ENCODE measurements at places on chromosomes 16 and 17.
A peak's percentile ranks its signal among the peaks of the same experiment; 100 is the strongest.

DNA sequence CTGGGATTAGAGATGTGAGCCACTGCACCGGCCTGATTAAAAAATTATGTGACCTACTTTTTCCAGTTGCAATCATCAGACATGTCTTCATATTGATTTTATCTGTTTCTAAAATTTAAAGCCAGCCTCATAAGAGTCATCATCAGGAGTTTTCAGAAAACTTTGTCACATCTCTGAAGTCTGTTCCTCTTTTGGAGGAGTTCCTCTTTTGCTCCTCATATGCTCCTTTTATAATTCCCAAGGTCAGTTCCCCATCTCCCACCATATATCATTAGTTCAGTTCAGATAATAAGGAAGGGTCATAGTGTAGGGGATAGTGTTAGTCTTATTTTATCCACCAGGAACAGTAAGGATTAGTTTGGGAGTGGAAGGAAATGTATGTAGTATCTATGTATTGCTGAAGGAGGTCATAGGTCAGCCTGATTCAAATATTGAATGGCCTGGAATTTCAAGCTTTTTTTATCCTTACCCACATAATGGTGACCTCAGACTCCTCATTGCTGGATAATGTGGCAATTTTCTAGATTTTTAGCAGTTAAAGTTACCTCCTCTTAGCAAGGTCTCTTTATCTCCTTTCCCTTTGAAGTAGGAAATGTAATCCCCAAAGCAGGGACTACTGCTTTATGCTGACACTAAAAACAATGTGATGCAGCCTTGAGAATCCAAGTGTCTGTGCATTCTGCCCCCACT, 13.8 kb upstream of the DUSP14 start:
- DNase-seq, result no peak

DNA sequence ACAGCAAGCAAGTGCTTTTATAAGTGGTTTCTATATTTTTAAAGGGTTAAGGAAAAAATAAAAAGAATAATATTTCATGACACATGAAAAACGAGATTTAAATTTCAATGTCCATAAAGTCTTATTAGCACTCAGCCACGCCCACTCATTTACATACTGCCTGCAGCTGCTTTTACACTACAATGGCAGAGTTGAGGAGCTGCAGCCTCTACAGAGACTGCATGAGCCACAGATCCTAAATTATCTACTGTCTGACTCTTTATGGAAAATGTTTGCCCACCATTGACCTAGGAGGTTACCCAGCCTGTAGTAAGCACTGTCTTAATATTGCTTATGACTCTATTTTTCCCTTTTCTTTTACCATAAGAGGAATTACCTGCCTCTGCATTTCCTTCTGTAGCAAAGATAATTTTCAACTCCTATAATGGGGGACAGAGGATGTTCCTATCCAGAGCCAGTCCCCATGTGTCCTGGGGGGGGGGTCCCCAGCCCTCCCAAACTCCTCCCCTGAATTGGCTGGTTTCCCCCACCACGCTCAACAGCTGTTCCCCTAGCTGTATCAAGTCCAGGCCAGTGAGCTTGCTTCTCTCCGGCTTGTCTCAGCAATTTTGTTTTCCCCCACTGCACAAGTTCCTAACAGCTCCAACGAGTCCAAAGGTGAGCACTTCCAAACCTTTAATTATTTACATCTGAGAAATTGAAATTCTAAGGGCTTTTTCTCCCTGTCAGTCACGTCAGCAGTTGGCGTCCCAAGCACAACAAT, 139.4 kb upstream of the ERCC4 start:
- DNase-seq, result no peak

DNA sequence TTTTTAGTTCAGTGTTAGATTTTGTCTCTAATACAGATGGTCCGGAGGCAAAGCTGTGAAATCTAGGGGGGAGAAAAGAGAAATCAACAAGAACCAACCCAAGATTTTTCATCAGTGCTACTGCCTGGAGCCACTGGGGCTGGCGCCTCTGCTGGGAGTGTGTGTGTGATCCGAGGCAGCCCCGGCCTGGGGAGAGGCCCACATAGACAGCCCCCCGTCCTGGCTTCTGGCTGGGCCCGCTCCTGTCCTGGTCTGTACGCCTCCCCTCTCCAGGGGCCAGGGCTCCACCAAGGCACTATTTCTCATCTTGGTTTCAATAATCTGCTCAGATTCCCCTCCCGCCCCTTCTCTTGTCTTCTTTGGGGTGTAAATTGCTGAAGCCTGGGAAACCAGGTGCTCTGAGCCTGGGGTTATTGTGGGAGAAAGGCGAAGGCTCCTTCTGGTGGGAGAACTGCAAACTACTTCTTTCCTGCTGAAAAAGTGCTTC, 7.8 kb downstream of the BAHCC1 start:
- peak; percentile 69 for DNase-seq

GRCh38 chr17:39167476-39167875, 1.5 kb upstream of the ARL5C start:
- no peak for DNase-seq

GRCh38 chr17:81869221-81870130, 1.7 kb downstream of the ARHGDIA start:
- DNase-seq, result peak; percentile 85

DNA sequence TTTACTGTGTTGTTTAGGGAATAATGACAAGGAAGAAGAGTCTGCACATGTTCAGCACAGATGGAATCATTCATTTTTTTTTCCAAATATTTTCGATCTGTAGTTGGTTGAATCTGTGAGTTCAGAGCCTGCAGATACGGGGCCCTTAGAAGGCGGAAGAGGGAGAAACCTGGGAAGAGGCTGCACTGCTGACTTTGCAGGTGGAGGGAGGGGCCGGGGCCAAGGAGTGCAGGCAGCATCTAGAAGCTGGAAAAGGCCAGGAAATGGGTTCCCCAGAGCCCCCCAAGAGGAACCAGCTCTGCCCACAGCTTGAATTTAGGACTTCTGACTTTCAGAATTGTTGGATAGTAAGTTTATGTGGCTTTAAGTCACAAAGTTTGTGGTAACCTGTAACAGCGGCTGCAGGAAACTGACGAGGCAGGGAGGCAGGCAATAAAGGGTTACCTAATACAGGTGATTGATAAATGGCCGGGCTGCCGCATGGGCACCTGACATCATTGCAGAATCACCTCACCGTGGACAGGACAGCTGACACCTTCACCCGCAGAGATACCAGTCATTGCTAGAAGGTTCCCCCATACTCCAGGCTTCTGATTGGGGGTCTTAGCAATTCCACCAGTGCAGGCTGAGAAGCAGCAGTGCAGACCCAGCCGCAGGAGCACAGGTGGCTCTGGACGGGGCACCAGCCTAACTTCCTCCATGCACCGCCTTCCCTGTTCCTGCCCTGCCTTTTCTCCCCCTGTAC, 181.3 kb downstream of the IRF8 start:
- no peak for DNase-seq

DNA sequence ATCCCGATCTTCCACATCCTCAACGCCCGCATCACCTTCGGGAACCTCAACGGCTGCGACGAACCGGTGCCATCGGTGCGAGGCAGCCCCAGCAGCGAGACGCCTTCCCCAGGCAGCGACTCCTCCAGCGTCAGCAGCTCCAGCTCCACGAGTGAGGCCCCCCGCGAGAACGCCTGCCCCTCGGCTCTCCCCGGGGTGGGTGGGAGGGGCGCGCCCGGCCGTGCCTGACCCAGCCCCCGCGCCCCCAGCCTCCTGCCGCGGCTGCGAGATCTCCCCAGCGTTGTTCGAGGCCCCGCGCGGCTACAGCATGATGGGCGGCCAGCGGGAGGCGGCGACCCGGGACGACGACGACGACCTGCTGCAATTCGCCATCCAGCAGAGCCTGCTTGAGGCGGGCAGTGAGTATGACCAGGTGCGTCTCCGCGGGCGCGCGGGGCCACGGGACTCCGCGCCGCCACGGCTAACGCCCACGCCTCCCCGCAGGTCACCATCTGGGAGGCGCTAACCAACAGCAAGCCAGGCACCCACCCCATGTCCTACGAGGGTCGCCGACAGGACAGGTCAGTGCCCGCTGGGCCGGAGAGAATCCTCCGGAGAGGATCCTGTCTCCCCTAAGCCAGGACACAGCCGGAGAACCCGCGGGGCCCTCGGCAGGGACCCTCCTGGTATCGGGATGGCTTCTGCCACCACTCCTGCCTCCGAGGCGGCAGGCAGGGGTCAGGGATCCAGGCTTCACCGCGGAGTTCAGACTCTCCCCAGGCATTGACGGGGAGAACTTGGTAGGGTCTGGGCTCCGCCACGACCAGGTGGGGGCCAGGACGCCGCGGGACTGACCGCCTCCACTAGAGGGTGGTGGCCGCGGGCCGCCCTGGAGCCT, 10.1 kb downstream of the CORO6 start:
- DNase-seq, result no peak

DNA sequence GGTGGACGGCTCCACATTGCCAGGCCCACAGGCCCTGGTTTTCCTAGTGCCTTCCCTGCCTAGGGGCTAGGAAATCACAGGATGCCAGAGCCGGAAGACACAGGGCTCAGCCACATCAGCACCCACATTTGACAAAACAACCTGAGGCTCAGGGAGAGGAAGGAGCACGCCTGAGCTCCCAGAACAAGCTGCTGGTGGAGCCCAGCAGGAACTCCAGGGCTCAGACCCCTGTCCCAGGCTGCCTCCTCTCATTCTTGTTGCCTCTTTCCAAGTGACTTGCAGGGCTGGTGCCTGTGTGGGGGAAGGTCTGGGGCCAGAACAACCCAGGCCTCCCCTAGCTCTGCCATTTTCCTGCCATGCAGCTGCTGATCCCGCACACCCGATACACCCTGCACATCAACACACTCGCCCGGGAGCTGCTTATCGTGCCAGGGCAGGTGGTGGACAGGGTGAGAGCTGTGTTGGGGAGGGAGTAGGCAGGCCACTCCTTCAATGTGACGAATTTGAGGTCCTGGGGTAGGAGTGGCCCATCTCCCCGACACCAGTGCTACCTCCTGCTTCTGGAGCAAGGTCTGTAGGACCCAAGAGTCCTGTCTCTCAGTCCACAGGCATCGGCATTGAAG, 7.6 kb downstream of the ALOX15B start:
- no peak for DNase-seq

DNA sequence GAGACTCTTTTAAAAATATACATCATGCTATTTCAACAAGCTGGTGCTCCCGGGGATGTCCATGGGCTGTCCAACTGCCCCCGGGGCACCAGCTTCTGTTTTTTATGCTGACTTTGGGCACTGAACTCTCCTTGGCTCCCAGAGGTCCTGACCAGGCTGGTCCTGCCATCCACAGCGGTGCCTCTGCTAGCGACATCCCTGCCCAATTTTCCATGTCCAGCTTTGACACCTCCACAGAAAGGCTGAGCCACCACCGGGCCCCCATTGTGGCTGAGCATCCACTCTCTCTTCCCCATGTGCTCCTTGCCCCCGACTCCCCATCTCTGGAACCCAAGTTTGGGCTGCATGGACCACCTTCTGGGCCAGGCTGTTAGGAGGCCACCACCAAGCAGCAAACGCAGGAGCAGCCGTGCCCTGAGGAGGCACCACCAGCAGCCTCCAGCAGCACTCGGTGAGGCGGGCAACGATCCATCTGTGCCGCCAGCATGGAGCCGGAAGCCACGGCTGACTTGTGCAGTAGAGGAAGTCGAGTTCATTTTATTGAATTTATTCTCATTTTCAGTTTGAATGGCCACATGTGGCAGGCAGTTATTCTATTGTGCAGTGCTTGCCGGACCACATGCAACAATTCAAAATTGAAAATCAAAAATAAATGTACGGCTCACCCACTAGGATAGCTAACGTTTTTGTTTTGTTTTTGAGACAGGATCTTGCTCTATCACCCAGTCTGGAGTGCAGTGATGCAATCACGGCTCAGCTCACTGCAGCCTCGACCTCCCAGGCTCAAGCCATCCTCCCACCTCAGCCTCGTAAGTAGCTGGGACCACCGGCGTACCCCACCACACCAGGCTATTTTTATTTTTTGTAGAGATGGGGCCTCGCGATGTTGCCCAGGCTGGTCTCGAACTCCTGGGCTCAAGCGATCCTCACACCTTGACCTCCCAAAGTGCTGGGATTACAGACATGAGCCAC, 2.8 kb upstream of the MEAK7 start:
- no peak for DNase-seq

DNA sequence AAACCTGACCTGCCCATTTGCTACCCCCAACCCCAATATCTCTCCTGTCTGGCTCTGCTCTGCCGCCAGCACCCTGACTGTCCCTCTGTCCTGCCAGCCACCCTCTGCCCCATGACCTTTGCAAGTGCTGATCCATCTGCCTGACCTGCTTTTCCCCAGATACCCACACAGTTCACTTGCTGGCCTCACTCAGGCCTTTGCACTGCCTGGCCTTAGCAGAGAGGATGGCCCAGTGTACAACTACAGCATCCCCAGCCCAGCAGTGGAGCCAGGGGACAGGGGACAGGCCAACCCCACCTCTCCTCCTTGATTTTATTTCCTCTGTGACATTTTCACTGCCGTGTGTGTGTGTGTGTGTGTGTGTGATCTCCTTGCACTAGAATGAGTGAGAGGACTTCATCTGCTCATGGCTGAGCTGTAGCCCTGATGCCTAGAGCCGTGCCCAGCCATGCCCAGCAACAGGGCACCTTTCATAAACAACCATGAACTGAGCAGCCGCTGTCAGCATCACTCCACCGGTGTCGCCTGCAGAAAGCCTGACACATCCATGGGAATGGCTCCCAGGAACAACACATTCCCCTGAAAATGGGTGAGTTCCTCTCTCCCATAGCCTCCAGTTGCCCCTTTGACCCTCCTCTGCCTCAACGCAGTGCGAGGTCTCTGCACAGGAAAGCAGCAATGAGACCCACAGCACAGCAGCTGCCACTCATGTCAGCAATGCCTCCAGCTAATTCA, 36.0 kb upstream of the RBFOX3 start:
- no peak for DNase-seq

GRCh38 chr17:40178660-40179059, 1.4 kb downstream of the RAPGEFL1 start:
- no peak for DNase-seq

DNA sequence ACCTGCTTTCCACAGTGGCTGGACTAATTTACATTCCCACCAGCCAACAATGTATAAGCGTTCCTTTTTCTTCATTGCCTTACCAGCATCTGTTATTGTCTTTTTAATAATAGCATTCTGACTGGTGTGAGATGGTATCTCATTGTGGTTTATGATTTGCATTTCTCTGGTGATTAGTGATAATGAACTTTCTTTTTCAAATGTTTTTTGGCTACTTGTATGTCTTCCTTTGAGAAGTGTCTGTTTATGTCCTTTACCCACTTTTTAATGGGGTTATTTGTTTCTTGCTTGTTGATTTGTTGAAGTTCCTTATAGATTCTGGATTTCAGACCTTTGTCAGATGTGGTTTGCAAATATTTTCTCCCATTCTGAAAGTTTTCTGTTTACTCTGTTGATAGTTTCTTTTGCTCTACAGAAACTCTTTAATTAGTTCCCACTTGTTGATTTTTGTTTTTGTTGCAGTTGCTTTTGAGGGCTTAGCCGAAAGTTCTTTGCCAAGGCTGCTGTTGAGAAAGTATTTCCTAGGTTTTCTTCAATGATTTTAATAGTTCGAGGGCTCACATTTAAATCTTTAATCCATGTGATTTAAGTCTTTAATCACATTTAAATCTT, 26.8 kb downstream of the ITGAM start:
- DNase-seq, result no peak

- DNase-seq, result peak; percentile 18
These were observed 650 bp downstream of the KIAA0753 start for GRCh38 chr17:6639586-6640535.

DNA sequence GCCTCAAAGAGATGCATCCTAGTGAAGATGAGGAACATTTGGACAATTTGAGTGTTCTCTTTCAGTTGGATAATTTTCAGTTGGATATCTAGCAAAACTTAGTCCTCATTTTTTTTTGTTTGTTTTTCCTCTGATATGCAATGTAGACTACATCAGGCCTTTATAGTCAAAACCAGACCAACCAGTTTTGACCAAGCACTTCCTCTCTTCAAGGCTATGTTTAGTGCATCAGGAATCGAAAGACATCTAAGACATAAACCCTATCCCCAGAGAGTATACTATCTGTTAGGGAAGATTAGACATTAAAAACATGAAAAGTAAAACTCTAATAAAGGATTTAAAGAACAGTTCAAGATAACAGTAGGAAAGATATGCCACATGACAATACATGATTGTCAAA, 256.1 kb downstream of the IRX3 start:
- DNase-seq, result no peak

All from ELF-1 (cell line).